BJ (cell line): ENCODE measurements at places on chromosomes 2 and 18. TPM values are rescaled to one million over a fixed set of nuclear protein-coding genes. Genes with fewer than 3 reads are reported as not detected.
A peak's percentile ranks its signal among the peaks of the same experiment; 100 is the strongest.

NTSR2 gene
- polyA plus RNA-seq = not detected in 2 replicates

GBX2 gene
- 0.11 TPM in 1 of 2 replicates, not detected in the other for polyA plus RNA-seq

THUMPD2 gene
- polyA plus RNA-seq = 4.1 and 7.2 TPM in 2 replicates

DNA sequence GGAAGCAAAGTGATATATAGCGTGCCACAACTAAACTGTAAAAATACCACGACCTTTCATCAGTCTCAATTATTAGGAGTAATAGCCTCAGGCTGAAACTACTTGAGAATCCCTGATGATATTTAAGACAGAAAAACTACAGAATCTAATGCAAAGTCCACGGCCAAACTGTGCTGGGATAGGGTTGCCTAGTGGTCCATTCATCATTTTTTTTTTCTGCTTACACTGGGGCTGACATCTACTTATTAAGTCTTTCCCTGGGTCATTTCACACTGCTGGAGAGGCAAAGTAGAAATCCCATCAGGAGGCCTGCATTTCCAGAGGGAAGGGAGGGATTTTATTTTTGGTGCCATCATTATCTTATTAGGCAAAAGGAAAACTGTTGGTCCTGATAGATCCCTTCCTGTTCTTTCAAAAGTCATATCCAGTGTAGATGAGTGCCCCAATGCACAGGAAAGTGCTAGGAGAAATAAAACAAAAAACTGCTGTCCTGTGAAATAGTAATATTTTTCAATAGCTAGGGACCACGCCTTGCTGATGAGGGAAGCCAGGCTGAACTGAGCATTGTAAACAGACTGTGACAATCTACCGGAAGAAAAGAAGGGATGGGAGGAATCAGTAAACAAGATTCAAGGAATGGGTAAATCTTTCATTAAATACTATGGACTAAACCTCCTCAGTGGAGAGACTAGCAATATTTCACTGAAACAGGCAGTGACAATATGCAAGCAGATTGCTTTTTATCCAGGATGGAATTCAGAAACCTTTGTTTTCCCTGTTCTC lies 644.3 kb downstream of the IRS1 start:
- DNase-seq = no peak

LIMS3 gene
- polyA plus RNA-seq = 1.1 and 1.9 TPM in 2 replicates

GPATCH11 gene
- polyA plus RNA-seq = 2.0 and 4.0 TPM in 2 replicates

GRCh38 chr18:77337604-77338003 lies 88.0 kb downstream of the GALR1 start:
- DNase-seq = no peak

DNA sequence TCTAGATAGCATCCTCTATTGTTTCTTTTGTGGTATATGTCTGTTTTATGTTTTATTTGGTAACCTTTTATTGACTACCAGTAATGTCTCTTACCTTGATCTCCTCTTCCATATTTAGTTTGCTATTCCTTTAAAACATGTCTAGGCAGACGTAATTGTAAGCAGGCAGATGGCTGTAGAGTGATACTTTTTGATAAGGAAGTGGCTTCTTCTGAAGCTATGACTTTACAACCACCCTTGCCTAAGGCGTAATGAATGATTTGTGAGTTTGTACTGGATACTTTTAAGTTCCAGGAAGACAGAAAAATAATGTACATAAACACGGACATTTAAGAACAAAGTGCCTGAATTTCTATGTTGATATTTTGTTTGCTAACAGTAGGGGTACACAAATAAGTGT lies 85.6 kb downstream of the ZNF804A start:
- DNase-seq = no peak

DNA sequence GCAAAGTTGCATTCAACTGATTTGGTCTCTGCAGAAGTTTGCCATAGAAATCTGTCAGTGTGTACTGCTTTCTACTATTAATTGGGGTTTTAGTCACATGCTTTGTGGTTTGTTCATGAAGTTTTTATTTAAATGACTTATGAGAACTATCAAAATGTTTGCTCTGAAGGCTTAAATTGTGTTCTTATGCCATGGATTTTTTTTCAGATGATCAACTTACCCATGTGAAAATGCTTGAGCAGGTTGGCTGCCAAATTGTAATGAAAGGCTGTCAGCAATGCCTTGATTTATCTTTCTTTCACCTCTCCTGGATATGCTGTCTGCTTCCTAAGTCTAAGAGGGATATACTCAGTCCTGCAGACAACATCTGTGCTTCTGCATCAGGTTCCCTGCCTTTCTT lies 50.7 kb downstream of the FMNL2 start:
- no peak for DNase-seq

- DNase-seq = peak; percentile 38
Measured at GRCh38 chr18:25164848-25165811, 186.8 kb downstream of the ZNF521 start.

DNA sequence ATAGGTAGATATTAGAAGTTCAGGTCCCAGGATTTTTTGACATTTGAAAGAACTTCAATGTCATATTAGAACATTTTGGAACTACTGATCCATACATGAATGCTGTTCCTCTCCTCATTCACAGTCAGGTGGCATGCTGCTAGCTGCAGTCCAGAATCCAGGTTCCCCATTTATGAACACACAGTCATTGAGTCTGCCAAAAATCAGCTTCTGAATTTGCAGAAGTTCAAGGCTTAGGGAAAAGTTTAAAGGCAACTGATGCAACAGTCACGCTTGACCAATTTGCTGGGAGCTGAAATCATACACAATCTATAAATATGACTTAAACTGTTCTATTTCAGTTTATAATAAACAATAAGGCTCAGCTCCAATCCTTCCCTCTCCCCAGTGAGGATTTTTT lies 17.3 kb upstream of the TTR start:
- DNase-seq = no peak

DNA sequence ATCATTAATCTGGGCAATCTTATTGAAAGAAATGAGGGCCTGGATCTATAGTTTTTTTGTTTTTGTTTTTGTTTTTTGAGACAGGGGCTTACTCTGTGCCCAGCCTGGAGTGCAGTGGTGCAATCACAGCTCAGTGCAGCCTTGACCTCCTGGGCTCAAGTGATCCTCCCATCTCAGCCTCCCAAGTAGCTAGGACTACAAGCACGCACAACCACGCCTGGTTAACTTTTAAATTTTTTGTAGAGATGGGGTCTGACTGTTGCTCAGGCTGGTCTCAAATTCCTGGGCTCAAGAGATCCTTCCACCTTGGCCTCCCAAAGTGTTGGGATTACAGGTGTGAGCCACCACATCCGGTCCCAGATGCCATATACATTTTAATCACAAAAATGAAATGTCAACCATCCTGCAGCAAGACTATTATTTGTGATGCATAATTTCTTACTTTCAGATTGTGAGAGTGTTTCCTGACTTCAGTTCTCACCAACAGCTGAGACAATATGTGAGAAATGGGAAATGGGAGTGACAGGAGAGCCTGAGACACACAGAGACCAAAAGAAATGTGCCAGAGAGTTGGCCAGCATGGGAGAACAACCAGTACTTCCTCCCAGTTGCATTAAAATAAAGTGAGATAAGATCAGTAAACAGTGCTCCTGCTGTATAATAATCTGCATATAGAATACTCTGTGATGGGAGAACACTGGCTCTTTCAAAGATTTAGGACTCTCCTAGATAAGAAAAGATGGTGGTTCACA lies 87.6 kb downstream of the METTL8 start:
- no peak for DNase-seq

DNA sequence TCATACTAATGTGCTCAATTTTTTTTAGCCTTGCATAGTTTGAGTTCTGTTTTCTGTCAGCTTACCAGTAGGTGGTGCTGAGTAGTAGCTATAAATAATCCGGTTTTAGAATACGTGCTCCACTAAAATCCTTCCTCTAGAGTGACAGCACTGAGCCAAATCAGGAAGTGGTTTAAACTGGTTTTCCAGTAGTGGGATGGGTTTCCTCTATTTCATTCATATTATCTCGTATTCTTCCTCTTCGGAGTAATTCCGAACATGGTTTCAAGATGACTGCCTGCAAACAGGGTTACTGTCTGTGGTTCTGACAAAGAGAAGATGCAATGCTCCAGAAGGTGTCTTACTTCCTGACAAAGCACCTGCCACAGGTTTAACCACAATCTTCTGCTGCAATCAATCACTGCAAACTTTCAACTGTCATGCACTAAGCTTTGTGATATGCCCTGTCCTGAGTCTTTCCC lies 496.9 kb upstream of the VRK2 start:
- DNase-seq = no peak

DNA sequence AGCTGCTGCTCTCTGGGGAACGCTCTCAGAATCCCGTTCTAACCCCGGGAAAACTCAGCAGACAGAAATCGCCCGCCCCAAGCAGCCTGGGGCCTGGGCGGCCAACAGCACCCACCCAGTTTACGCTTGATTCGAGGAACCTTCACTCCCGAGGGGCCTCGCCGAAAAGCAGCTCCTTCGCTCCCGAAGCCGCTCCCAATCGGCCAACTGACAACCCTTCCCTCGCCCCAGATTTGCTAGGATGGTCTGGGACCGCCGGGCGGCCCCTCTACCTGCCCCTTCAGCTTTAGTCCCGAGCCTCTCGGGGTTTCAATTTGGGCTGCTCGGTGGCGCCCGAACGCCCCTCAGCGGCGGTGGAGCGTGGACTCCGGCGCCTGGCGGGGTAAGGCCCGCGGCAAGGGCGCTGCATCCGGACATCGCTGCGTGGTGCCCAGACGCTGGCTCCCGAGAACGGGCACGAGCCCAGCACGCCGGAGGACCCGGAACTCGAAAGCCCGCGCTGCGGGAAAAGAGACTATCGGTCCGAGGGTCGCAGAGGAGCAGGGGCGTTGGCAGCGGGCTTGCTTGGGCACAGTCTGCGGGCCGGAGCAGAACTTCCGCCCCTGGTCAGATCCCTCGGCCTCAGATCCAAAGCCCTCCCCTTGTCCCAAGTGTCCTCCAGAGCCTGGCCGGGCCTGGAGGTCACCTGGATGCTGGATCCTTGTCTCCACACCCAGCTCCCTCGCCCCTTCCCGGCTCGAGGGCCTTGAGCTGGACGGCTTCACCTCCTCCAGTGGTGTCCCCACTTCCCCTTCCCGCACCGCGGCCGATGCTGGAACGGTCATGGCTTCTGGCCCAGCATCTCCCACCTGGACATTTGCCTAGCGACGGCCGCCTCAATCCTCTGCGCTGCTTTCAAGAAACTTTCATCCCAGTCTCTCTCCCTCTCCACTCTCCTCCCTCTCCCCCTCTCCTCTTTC lies 3.0 kb upstream of the OTX1 start:
- no peak for DNase-seq

NMUR1 gene
- not detected in 2 replicates for polyA plus RNA-seq

NT5C1B gene
- polyA plus RNA-seq = not detected in 2 replicates

CHRND gene
- polyA plus RNA-seq = not detected in 2 replicates

DNA sequence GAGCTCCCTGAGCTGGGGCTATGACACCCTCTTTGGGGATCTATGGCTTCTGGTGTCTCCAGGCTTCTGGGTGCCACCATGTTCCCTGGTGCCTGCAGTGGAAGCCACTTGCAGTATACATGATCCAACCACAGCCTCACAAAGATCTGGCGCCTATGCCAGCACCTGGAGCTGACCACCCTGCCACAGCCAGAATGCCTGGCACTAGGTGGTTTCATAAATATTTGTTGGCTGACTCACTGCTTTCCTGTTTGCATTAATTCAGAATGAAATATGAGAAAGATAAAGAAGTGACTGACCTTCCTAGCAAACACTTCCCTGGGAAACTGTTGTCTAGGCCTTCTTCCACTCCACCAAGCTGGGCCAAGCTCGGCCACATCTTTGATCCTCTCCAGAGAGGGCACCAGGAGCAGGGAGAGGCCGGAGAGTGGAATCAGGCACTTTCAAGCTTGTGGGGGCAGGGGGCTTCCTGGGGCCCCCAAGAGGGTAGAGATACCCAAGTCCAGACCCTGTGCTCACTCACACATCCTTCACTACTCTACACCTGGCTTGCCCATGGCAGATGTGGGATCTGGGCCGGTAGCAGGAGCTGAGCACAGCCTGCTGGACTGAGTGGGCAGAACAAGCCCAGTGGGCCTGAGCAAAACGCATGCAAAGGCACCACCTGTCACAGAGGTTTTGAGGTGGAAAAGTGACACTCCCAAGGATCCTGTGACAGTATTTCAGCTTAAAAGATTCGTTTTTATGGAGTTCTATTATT lies 565.7 kb downstream of the SLC4A3 start:
- no peak for DNase-seq

WDR75 gene
- 30.7 and 50.9 TPM in 2 replicates for polyA plus RNA-seq

GRCh38 chr2:96163768-96164429 lies 18.7 kb upstream of the DUSP2 start:
- no peak for DNase-seq

DNA sequence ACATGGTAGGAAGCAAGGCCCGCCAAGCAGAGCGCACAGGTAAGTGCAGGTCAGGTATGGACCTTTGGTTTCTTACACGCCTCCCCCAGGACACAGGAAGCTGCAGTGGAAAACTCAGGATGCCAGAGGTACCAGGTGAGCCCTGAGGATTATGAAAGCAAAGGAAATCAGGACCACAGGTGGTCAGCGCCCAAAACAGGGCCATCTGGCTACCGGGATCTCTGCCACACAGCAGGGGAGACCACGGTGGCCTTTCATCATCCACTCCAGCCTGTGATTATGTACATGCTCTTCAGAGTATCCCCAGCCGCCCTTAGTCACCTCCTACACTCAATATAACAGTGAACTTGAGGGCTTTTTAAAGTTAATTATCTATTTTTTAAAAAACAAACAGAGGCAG lies 125.5 kb upstream of the EPC2 start:
- DNase-seq = no peak

DNA sequence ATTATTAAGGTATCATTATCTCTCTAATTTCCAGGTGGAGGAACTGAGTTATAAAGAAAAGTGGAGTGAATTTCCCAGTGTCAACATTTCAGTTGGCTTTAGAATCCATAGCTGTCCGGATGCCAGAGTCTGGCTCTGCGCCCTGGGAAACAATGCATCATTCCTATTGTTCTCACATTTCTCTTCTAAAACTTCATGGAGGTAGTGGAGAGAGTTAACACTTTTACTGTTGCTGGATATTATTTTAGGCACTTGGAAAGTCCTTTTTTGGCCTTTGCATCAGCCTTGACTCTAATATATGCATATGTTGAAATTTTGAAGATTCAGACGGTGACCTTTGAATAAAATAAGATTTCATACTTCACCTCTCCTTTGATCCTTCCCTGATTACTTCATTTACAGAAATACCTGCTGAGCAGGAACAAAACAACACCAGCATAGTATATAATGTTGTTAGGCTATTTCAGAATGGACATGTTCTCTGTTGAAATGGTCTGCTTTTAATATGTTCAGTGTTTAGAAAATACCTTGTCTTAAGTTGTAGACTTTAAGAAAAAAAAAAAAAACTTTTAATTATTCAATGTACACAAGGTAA lies 148.8 kb downstream of the EPHA4 start:
- DNase-seq = no peak

DNA sequence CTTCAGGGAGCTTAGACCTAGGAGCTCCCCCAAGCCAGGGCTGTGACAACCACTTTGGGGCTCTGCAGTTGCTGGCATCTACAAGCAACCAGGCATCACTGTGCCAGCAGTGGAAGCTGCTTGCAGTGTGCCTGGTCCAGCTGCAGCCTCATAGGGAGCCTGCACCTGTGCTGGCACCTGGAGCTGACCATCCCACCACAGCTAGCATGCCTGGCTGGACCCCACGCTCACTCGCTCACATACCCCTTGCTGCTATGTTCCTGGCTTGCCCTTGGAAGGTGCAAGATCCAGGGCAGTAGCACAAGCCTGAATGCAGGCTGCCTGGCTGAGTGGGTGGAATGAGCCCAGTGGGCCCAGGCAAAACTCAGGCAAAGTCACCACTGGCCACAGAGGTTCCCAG lies 82.5 kb downstream of the ZNF804A start:
- DNase-seq = no peak
